ENCODE measurements at places on chromosomes 16 and 17.

- no peak for DNase-seq
Observed at GRCh38 chr17:71824671-71825070, 296.1 kb upstream of the SOX9 start.

DNA sequence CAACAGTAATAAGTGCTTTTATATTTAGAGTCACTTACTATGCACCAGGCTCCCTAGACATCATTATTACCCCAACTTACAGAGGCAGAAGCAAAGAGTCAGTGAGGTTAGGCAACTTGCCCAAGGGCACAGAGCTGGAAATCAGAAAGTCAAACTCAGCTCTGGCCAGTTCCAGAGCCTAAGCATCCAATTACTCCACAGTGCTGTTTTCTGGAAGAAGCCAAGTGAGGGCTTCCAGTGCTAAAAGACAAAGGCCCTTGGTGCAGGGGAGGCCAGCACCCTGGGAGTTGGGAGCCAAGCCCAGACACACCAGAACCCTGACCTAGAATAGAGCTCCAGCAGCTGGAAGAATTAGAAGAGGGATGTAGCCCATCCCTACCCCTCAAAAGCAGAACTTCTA lies 40.2 kb downstream of the C17orf67 start:
- DNase-seq: no peak

- DNase-seq: no peak
Observed at GRCh38 chr17:27624539-27624938, 6.4 kb upstream of the LGALS9 start.

DNA sequence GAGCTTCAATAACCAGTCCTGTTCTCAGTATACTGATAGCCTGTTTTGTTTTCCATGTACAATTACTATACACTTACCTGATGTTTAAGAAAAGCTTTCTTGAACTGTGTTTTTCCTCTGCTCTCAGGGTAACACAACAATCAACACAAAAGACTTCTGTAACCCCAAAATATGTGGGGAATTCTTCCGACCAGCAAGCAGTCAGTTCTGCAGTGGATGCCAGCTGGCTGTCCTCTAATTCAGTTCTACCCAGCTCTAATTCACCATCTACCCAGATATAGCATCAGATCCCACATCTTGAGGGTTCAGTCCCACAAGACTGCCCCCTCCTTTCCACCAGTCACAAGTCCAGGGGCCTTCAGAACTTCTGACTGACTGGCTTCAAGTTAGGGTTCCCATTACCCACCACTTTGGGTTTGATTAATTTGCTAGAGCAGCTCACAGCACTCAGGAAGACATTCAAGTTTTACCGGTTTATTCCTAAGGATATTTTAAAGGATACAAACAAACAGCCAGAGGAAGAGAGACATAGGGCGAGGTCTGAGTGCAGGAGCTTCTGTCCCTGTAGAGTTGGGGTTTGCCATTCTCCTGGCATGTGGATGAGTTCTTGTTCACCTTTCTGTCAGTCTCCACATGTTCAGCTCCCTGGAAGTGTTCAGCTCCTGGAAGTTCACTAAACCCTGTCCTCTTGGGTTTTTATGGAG lies 178.2 kb downstream of the CHD9 start:
- no peak for DNase-seq

Measured in stomach (tissue), 19 donors.